ENCODE measurements at places on chromosomes 7 and 10.

DNA sequence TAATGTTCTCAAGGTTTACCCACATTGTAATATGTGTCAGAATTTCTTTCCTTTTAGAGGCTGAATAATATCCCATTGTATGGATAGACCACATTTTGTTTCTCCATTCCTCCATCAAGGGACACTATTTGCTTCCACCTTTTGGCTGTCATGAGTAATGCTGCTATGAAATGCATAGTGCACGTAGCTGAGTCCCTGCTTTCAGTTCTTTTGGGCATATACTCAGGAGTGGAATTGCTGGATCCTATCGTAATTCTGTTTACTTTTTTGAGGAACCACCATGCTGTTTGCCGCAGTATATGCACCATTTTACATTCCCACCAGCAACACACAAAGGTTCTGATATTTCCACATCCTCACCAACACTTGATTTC lies 60.0 kb downstream of the PRF1 start:
- DNase-seq, result no peak

- no peak for DNase-seq
Measured at GRCh38 chr10:113493882-113494301, 59.0 kb upstream of the HABP2 start.

GRCh38 chr7:43758822-43759683 lies 573 bp downstream of the BLVRA start:
- DNase-seq, result peak; percentile 19

- DNase-seq, result no peak
Measured at GRCh38 chr7:5382281-5382892, 41.2 kb downstream of the TNRC18 start.

GRCh38 chr10:17061418-17061817 lies 68.2 kb downstream of the CUBN start:
- no peak for DNase-seq

GRCh38 chr10:3192856-3193635 lies 20.5 kb upstream of the PITRM1 start:
- peak; percentile 48 for DNase-seq

GRCh38 chr10:35464825-35465456 lies 128.6 kb downstream of the CCNY start:
- DNase-seq, result no peak

- no peak for DNase-seq
Measured at GRCh38 chr10:3907514-3907913, 122.5 kb upstream of the KLF6 start.

DNA sequence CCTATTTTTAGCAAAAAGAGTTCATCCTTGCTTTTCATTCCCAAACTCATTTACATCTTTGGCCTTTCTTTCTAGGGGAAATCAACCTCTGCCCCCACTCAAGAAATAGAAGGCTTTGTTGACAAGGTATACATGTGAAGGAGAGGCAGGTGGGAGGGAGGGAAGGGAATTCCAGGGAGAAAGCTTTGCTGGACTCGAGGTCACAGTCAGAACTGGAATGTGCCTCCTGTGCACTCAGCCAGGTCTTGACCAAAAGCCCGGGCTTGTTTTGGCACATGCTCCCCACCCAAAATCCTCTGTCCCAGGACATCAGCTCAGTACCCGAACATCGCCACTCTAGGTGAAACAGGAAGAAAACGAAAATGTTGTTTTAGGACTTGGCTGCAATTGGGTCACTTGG lies 61.3 kb downstream of the ABLIM1 start:
- no peak for DNase-seq

DNA sequence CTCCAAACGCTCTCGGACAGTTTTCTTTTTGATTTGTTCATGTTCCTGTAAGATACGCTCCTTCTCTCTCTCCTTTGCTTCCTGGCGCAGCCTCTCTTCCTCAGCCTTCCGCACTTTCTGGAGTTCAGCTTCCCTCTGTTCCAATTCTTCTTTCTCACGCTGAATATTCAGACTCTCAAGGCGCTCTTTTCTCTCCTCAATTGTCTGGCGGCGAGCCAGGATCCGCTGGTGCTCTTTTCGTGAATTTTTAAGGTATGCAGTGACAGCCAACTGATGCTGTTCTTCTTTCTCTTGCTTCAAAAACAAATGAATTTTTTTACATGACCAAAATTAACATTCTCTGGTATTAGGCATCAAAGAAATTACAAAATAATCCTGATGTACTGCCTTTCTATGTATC lies 22.6 kb downstream of the EIF3A start:
- DNase-seq, result no peak

GRCh38 chr7:150357270-150357669 lies 11.4 kb upstream of the REPIN1 start:
- DNase-seq, result no peak

DNA sequence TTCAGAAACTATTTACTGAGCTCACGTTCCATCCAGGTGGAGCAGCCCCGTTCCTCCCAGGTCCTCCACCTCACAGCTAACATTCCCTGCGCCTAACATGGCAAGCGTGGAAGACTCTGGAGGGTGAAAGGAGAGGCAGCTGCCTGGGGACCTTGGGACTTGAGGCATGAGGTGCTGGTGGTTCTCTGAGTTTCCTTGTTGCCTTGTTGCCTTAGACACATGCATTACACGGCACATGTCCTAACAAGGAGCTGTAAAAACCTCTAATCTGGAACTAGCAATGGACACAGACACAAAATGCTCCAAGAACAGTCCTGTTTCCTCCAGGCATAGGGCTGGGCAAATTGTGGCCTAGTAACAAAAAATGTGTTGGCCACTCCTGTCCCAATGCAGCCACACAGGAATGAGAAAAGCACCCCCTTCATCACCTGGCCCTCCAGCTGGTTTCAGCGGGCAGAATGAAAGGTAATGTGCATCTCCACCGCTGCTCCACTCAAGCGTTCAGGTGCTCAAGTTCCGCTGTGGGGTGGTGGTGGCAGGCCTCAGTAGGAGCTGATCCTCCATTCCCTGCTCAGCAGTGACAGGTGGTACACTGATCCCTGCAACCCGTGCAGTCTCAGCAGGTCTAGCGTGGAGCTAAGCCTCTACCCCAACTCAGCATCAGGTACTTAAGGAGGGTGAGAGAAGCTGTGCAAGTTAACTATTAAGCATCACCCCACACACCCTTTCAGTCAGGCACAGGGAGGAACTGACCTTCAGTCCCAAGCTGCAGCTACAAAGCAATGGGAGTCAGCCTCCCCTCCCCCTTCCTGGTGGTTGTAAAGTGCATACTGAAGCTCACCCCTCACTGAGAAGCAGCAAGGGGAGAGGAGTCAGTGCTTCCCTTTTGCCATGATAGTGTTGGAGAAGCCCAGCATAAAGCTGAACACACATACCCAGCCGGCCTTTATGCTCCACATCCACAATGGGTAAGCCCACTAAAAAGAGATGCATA lies 382.8 kb downstream of the SDK1 start:
- DNase-seq, result no peak

GRCh38 chr7:81068-81925 lies 111.1 kb upstream of the FAM20C start:
- no peak for DNase-seq

DNA sequence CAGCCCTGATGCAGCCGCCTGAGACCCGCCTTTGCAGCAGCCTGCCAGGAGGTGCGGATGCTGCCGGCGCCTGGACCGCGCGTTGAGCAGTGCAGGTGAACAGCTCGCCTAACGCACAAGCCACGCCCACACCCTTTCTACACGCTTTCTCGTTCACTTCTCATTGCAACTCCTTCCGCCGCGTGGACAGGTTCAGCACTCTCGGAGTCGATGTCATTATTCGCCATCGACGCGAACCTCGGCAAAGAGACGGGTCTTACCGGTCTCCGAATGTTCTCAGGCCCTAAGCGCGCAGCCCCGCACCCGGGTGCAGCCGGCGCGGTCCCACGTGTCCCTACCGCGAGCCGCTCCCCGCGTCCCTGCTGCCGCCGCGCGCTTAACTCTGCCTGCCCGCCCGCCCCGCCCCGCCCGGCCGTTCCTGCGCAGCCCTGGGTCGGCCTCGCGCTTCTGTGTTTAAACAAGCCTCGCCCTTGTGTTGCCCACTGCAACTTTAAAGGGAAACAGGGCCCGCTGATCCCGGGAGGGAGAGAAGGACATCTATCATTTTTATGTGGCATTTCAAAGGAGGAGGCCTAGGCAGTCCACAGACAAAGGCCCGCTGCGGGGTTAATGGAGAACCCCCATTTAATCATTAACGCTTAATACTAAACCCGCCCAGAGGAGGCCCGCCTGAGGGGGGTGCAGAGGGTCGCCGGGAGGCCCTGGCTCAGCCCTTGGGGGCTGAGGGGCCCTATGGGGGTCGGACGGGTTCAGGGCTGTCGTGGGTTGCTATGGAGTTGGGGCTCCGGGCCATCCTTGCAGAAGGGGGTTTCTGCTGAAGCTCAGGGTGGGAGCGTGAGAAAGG lies 128.5 kb downstream of the WDR11 start:
- DNase-seq, result no peak

GRCh38 chr10:45544191-45544590 lies 128.4 kb downstream of the ZFAND4 start:
- DNase-seq, result no peak

DNA sequence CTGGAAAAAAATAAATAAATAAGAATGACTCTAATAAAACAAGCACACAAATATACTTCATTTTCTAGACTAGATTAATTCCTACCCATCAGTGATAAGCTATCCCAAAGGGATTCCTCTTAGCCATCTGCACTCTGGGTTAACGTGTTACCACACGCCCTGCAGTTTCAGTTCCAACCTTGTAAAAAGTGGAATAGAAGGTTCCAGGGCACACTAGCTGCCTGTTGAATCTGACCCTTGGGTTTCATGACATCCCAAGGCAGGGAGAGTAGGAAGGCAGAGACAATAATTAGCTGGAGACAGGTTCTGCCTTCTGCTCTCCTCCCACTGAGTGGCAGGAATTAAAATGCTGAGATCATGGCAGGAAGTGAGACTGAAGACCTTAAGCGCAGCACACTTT lies 33.5 kb downstream of the SLC37A3 start:
- DNase-seq, result no peak

- DNase-seq, result peak; percentile 76
Measured at GRCh38 chr7:129271500-129272355, 46.9 kb downstream of the AHCYL2 start.

- DNase-seq, result peak; percentile 40
Measured at GRCh38 chr10:114822444-114823076, 980 bp downstream of the FHIP2A start.

DNA sequence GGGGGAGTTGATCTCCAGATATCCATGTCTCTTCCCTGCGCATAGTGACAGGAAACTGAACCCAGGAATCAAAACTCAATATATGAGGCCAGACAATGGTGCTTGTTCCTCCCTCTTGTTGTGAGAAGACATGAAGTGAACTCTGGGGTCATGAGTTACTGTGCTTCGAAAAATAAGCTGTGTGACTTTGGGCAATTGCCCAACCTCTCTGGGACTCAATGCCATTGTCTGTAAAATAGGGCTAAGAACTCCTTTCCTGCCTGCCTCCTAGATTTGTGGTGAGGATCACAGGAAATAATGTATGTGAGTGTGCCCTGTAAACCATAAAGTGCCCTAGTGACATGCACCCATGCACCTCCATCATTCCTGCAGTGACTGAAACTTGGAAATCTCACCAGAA lies 48.4 kb downstream of the SYPL1 start:
- no peak for DNase-seq

GRCh38 chr7:5291301-5291700 lies 8.6 kb downstream of the SLC29A4 start:
- DNase-seq, result no peak
